ENCODE measurements at places on chromosomes 7 and 10.

GRCh38 chr7:16023046-16023445, 336.6 kb upstream of the MEOX2 start:
- no peak for DNase-seq

DNA sequence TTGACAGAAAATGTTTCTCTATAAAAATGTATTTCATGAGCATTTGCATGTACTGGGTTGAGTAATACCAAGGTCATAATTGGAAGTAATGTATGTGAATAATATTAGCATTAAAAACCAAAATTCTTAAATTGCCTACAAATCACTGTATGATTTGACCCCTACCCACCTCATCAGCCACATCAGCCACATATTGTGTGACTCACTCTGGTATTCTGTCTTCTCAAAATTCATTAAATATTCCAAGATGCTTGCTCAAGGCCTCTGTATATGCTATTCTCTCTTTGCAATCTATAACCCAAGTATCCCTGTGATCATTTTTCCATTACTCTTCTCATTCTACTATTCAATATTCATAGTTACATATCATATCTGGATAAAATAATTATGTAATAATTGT, 21.4 kb downstream of the POT1 start:
- DNase-seq: no peak

DNA sequence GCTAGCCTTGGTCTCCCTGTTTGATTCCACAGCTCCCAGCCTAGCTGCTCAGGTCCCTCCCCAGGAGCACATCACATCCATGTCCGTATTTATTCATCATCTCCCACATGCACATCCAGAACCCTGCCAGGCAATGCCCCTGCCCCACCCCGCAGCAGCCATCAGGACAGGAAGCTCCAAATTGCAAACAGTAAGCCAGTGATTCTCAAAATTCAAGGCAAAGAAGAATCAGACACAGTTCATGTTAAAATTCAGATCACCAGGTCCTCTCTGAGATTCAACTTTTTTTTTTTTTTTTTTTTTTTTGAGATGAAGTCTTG, 17.7 kb downstream of the LRRC20 start:
- DNase-seq: no peak

GRCh38 chr10:90276894-90277475, 575.6 kb downstream of the KIF20B start:
- DNase-seq: peak; percentile 13

GRCh38 chr7:131255242-131255641, 72.4 kb upstream of the MKLN1 start:
- DNase-seq: no peak

DNA sequence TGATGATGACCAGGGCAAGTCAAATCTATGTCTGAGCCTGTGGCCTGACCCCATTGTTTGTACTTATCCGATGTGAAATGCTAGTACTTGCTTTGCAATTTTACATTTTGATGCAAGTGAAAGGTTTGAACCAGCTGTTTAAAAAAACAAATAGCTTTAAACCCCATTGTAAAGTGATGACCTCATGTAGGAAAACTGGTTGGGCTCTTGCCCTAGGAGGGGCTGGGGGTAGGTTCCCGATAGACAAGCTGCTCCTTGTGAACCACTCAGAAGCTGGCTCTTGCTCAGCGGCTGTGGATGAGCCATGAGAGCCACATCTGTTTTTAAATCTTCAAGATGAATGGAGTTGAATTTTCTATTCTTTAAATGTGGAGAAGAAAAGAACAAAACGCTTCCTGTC, 185.3 kb downstream of the WDR11 start:
- no peak for DNase-seq

- no peak for DNase-seq
Measured at GRCh38 chr7:14988941-14989340, 86.4 kb upstream of the DGKB start.

- DNase-seq: no peak
Measured at GRCh38 chr7:103660455-103661371, 214.7 kb upstream of the SLC26A5 start.

DNA sequence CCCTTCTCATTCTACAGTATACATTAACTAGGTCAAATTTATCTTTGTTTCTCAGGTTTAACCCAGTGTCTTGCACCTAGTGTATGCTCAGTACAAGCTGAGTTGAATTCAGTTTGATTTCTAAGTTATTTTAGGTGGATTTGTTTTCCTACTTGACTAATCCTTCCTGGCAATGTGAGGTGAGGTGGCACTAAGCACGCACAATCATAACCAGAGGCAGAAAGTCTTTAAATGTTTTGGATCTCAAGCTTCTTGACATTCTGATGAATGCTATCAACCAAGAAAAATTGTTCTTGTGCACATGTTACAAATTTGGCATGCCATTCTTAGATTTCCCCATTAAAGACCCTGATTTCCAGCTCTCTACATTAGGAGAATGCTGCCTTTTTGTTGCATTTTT, 3.2 kb downstream of the BZW2 start:
- DNase-seq: no peak

- no peak for DNase-seq
Measured at GRCh38 chr10:73646598-73647041, 5.3 kb upstream of the MYOZ1 start.

GRCh38 chr7:37550872-37551271, 102.2 kb upstream of the ELMO1 start:
- DNase-seq: no peak

- no peak for DNase-seq
Measured at GRCh38 chr7:46854958-46855473, 726.9 kb downstream of the TNS3 start.

- DNase-seq: no peak
Measured at GRCh38 chr10:13046851-13047528, 45.5 kb upstream of the CCDC3 start.

- DNase-seq: no peak
Measured at GRCh38 chr10:32166365-32166764, 110.1 kb upstream of the KIF5B start.

DNA sequence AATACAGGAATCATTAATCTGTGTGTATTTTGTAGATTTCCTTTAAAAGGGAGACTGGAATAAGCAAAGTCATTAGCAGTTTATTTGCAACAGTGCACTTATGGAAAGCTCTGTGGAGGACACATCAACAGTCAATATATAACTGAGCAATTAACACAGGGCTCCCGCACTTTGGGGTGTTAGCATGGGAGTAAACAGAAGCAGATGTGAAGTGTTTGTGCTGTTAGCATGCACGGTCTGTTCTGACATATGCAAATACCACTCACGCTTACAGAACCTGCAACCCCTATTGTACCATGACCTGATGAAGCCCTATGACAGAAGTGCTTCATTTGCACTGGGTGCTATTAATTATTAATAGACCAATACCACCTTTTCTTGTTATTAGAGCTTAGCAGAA, 118.9 kb downstream of the PPP1R3A start:
- DNase-seq: peak; percentile 83

- peak; percentile 43 for DNase-seq
Measured at GRCh38 chr7:88401009-88401623, 94.4 kb upstream of the STEAP4 start.

Measured in NCI-H1092 treated with DMSO at 0.1 percent for 48 hours (cell line).